ENCODE measurements at places on chromosomes 11 and 22. TPM values are rescaled to one million over a fixed set of nuclear protein-coding genes. Genes with fewer than 3 reads are reported as not detected.
A peak's percentile ranks its signal among the peaks of the same experiment; 100 is the strongest.

OR4B1 gene
- total RNA-seq, result not detected

DNA sequence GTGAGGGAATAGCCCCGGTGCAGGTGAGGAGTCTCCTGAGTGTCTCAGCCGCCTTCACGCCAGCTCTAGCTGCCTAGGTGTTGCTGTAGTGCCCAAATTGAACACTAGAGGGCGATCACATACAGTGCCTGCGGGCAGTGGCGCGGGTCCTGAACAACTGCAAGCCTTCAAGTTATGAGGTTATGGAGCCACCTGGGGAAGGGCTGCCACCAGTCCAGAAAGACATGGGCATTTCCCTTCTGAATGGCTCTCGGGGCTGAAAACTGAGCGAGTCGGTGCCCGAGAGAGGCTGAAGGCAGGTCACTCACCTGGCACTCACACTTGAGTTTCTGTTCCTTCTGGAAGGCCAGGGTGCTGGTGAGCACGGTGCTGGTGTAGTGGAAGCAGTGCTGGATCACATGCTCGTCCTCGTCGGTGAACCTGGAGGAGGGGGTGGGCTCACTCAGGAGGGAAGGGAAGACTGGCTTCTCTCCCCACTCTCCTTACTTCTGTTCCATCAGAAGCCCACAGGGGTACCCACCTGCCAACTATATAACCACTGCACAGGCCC, 88.4 kb downstream of the PDE2A start:
- peaks cover 67% of the 10 kb centered on the region for H3K27me3 ChIP-seq
- peak; percentile 80 for DNase-seq
- H3K4me1 ChIP-seq, result no peaks in the 10 kb centered on the region
- H3K4me3 ChIP-seq, result no peak overlapping the region
- no peaks in the 10 kb centered on the region for H3K36me3 ChIP-seq

GRCh38 chr11:9675691-9676090, 11.8 kb downstream of the SWAP70 start:
- DNase-seq, result no peak
- H3K27me3 ChIP-seq, result peaks cover 4% of the 10 kb centered on the region
- no peaks in the 10 kb centered on the region for H3K36me3 ChIP-seq
- no peaks in the 10 kb centered on the region for H3K4me1 ChIP-seq
- H3K4me3 ChIP-seq, result no peak overlapping the region
- no peak overlapping the region for H3K27ac ChIP-seq

GRCh38 chr22:17164392-17165024, 5.4 kb upstream of the HDHD5 start:
- H3K27ac ChIP-seq, result no peak overlapping the region
- peaks cover 20% of the 10 kb centered on the region for H3K27me3 ChIP-seq
- peaks cover 2% of the 10 kb centered on the region for H3K4me1 ChIP-seq
- no peak for DNase-seq

DNA sequence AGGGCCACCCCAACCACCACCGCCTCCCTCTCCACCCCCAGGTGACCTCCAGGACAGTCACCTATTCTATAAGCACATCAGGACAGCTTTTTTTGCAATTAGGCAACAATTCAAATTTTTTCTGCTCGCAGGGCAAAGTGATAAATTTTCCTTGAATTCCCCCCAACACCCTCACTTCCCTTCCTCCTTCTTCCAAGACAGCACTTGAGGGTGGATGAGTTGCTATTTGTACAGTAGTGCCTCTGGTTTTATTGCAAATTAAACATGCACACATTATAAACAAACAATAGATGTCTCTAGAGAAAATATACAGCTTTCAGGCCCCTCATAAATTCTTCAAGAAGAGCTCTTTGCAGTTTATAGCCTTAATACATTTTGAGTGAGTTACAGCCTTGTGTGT, 80.9 kb upstream of the USP47 start:
- no peak overlapping the region for H3K4me3 ChIP-seq
- no peak for DNase-seq
- H3K36me3 ChIP-seq, result no peaks in the 10 kb centered on the region
- peaks cover 3% of the 10 kb centered on the region for H3K27me3 ChIP-seq

MUC5AC gene
- under 0.01 TPM for total RNA-seq

DNA sequence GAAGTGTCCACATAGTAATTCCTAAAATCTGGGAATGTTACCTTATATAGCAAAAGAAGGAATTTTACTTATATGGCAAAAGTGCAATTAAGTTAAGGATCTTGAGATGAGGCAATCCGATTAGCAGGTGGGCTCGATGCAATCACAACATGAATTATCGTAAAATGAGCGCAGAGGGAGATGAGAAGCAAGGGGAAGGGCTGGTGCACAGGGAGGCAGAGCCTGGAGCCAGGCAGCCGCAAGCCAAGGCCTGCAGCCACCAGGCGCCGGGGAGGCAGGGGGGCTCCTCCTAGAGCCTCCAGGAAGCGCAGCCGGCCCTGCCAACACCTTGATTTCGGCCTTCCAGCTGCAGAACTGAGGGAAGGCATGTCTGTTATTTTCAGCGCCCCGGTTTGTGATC, 85.7 kb downstream of the CELSR1 start:
- H3K27me3 ChIP-seq, result peaks cover 45% of the 10 kb centered on the region
- no peaks in the 10 kb centered on the region for H3K36me3 ChIP-seq
- H3K4me3 ChIP-seq, result no peak overlapping the region
- no peak for DNase-seq
- H3K27ac ChIP-seq, result no peak overlapping the region

APOL5 gene
- not detected for total RNA-seq

DNA sequence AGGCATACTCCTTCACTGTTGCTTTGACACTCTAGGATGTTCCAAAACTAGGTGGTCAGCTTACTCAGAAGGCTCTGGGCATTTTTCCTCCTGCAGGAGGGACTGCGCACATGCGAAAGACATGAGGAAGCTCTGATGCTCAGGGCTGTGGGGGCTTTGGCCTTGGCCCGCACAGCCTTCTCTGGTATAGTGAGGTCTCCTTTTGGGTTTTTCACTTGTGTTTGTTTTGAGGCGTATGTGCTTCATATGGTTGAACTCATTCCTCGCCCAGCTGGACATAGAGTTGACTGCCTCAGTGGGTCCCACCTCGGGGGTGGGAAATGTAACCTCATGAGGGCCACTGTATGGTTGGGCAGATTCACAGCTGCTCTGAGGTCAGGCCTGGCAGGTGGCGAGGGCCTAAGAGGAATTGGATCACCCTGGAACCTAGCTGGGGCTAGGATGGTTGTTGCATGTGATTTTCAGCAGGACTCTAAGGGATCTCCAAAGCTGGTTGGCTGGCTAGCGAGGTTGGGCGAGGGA, 63.7 kb downstream of the PTPRJ start:
- H3K4me3 ChIP-seq, result no peak overlapping the region
- H3K4me1 ChIP-seq, result no peaks in the 10 kb centered on the region
- H3K36me3 ChIP-seq, result no peaks in the 10 kb centered on the region
- H3K27me3 ChIP-seq, result no peaks in the 10 kb centered on the region
- no peak overlapping the region for H3K27ac ChIP-seq

DSCAML1 gene
- not detected for total RNA-seq

FIBIN gene
- total RNA-seq, result not detected

DNA sequence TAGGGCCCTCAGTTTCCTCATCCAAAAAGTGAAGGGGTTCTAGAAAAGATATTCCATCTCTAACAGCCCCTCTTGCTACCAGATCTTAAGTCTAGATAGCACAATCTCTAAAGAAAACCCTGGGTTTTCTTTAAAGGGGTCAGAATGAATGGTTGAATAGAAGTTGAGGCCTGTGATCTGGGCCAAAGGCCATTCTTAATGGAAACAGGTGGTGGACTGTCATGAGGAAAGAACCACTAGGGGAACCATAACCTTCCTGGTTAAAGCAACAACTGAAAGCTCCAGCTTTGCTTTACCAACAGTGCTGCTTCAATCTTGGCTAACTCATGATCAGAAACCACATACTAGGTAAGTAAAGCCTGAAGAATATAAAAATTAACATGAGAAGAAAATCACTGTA, 1.8 kb downstream of the CELF1 start:
- H3K27me3 ChIP-seq, result no peaks in the 10 kb centered on the region
- DNase-seq, result peak; percentile 46
- H3K27ac ChIP-seq, result peak overlapping the region; percentile 7
- peaks cover 27% of the 10 kb centered on the region for H3K36me3 ChIP-seq

GRCh38 chr11:123409456-123410217, 20.4 kb upstream of the GRAMD1B start:
- DNase-seq, result no peak
- H3K27me3 ChIP-seq, result no peaks in the 10 kb centered on the region
- H3K27ac ChIP-seq, result no peak overlapping the region
- H3K4me1 ChIP-seq, result no peaks in the 10 kb centered on the region
- no peaks in the 10 kb centered on the region for H3K36me3 ChIP-seq

DNA sequence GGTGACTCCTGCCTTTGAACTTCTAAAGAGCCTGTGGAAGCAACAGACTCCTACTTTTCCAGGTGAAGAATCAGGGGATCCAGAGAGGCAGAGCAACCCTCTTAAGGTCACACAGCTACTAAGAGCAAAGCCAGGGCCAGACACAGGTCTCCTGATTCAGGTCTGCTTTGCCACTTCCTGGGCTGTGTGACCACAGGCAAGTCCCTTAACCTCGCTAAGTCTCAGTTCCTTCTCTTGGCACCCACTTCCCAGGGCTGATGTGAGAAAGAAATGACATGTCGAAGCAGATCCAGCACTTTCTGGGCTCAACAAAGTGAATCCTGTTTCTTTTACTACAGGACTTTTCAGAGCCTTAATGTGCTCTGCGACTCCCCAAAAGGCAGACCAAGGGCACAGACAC, 30.2 kb downstream of the UQCR10 start:
- no peak for DNase-seq
- no peaks in the 10 kb centered on the region for H3K27me3 ChIP-seq
- peaks cover 57% of the 10 kb centered on the region for H3K36me3 ChIP-seq
- peaks cover 29% of the 10 kb centered on the region for H3K4me1 ChIP-seq
- H3K27ac ChIP-seq, result no peak overlapping the region

TREH gene
- total RNA-seq, result not detected

GRCh38 chr11:118845369-118845768, 38.3 kb upstream of the CXCR5 start:
- DNase-seq, result peak; percentile 41
- H3K36me3 ChIP-seq, result no peaks in the 10 kb centered on the region
- H3K4me1 ChIP-seq, result peaks cover 5% of the 10 kb centered on the region
- H3K27ac ChIP-seq, result peak overlapping the region; percentile 6
- no peak overlapping the region for H3K4me3 ChIP-seq

MIOX gene
- total RNA-seq, result not detected
